ENCODE measurements at places on chromosomes 1 and 21.

DNA sequence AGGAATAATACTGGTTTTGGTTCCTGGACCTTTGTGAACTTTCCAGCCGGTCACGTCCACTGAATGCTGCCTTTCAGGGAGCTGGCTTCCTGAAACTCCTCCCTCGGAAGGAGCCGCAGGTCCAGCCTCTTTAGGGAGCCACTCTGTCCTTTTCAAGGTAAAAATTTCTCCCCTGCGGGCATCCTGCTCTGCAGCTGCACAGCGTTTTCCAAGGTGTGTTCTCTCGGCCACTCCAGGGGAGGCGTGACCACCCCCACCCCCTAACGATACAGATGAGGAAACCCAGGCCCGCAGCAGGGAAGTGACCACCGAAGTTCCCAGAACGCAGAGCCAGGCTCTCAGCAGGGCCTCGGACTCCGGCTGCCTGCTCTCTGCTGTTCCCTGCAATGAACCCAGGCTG is 21.5 kb downstream of the PADI2 start:
- no peak for DNase-seq

GRCh38 chr1:179177182-179177581 is 52.3 kb downstream of the ABL2 start:
- DNase-seq, result no peak

DNA sequence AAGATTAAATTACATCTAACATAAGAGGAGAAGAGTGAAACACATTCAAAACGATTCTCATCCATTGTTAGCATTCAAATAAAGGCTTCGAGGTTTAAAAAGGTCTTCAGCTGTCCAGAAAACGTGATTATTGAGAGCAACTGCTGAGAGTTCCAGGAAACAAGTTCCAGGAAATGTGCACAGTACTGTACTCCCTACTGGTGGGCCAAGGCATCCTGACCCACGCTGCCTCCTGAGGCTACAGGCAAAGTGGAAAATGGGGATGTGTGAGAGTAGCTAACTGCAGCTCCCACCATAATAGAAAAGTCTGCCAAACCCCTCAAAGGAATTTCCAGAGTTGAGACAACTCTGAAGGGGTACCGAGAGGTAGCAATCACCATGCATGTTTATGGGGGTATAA is 2.0 kb downstream of the VAV3 start:
- DNase-seq, result no peak

DNA sequence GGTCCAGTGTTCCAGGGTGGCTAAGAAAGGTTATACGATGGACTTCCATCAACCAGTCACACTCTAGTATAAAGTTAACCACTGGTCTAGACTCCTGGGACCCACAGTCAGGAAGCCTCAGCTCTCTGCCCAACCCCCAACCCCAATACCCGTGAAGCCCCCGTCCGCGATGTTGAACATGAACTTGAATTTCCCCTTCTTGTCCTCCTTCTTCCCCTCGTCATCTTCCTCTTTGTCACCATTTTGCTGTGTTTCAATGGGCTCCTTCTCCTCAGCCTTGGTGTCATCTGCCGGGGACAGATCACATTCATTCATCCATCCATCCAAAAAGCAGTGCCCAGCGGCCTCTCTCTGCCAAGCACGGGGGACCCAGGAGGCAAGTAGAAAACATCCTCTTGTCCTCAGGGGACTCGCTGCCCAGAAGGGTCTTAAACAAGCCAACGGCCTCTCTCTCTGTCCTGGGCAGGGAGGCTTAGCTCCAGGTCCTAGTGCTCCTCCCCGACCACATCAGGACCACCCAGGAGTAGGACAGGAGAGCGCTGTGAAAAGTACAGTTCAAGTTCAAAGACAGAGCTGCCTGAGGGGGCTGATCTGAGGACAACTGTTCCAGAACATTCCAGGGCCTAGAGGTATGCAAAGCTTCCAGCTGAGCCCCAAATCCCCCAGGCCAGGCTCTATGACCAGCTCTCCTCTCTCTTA is 66.5 kb downstream of the KCNAB2 start:
- DNase-seq, result no peak

DNA sequence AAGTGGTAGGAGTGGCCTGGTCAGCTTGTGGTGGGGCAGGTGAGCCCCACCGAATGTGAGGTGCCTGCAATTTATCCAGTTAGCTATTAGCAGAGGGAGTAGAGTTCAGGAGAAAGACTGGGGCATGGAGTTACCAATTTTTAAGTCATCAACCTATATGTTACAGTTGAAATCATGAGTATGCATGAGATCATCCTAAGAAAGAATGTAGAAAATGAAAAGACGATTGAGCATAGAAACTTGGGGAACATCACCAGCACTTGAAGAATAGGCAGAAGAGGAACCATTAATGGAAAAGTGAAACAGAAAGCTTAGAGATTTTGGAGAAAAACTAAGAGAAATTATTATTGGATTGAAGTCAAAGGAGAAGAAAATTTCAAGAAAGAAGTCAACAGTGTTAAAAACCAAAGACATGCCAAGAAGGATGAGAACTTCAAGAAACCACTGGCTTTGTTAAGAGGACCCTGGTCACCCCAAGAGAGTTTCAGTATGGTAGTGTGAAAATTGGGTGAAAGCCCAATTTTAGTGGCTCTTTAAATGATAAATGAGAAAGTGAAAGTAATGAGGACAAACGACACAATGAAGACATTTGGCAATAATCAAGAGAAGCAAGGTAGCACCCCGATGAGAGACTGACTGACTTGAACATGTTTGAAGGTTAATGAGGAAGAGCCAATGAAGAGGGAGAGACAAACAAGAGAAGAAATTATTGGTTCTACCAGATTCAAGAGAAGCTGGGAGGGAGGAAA is 36.7 kb downstream of the DNASE2B start:
- DNase-seq, result no peak

- no peak for DNase-seq
Observed at GRCh38 chr1:63730211-63730610, 43.6 kb upstream of the ROR1 start.

DNA sequence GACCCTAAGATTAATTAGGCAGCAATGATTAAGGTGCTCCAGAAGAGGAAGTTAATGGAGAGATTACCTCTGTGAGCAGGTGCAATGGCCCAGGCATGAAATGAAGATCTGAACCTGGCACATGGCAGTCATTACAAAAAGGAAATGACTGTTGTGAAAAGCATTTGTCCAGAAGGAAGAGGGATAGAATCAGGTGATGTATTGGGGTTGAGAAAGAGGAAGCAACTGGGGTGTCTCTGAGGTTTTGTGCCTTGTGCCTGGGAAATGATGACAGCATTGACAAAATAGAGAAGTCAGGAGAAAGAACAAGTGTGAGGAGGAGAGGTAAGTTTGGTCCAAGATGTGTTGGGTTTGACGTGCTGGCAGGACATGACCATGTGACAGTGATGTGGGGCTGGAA is 5.6 kb downstream of the CRCT1 start:
- DNase-seq, result no peak

DNA sequence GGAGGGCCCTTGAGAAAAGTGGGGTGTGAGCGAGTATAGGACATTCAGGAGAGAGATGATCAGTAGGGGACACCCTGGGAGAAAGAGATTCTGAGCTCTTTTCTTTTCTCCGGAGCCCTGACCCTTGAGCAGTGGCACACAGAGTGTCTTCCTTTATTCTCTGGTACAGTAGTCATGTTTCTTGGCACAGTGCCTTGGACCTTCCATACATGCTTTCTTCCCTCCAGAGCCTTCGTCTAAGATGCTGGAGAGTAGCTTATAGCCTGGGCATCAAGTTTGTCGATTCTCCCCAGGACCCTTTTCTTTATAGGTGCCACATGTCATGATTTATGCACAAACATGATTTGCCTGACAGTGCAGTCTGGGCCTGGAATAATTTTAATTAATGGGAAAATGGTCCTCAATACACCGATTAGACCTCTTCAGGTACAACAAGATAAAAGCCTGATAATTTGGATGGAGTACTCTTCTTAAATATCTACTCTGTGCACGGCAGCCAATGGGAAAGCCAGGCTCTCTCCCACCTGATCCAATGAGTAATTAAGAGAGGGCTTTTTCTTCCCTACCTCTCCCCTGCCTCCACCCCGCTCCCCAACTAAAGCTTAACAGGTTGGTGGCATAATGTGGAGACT is at the start of gene TBX19:
TSS of gene TBX19 (plus strand) at position 582 of the 632 bp plus-strand sequence. CDS start 214 bp downstream, outside the sequence.
- no peak for DNase-seq

Data from type B pancreatic cell (in vitro differentiated cells).